ENCODE measurements at places on chromosomes 3 and 15.

- no peak for DNase-seq
Observed at GRCh38 chr3:172224560-172225214, 185.3 kb downstream of the FNDC3B start.

DNA sequence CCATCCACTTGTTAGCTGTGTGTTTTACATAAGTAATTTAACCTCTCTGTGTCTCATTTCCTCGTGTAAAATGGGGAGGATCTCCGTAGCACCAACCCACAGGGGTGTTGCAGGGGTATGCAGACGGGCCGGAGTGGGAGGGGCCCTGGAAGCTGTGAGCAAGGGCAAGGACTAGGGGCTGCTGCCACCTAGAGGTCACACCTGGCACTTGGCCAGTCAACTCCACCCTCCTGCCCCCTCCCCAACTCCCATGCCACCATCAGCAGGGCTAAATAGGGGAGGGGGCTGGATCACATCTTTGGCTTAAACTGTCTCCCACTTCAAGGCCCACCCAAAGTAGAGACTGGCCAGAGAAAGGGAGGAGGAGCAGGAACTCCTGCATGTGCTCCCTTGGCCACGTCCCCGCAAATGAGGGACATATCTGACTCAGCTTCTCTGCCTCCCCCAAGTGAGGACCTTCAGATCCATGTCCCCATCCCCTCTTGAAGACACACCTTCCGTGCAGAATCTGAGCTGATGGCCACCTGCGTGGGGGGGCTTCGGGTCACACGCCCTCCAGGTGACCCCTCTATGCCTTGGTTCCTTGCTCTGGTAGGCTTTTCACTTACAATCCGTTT is 2.6 kb downstream of the CCDC9B start:
- peak; percentile 87 for DNase-seq

- DNase-seq = peak; percentile 34
Observed at GRCh38 chr3:184428561-184429175, 48.8 kb downstream of the CHRD start.

GRCh38 chr15:89664441-89665350 is 9.4 kb upstream of the KIF7 start:
- DNase-seq = no peak

DNA sequence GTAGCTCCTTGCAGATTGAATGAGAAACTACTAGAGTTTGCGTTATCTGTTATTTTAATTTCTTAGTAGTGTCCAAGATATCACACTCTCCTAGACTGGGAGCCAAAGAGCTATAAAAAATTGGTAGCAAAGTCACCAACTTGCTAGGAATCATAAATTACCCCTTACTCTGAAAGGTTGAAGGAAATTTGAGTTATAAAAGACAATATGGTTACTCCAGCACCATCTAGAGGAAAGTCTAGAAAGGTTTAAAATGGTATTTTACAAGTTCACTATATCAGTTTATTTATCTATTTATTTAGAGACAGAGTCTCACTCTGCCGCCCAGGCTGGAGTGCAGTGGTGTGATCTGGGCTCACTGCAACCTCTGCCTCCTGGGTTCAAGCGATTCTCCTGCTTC is 121.6 kb downstream of the RBPMS2 start:
- peak; percentile 22 for DNase-seq

DNA sequence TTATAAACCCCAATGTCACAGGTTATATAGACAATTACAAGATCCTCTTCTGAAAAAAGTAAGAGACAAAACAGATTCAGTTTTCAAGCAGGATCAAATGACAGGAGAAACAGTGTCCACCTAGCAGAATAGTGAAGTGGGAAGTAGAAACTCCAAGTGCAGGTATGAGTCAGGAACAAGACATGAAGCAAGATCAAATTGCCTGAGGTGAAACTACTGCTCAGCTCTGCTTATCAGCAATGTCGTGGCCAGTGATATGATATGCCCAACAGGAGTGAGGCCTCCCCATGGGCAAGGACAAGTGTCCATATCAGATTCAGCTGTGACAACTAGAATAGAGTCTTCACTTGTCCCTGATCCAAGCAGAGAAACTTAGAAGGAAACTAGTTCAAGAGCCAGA is 100.0 kb downstream of the ZMAT3 start:
- no peak for DNase-seq

All from fibroblast of skin of scalp (primary cell).